ENCODE measurements at places on chromosomes 1 and 21.

DNA sequence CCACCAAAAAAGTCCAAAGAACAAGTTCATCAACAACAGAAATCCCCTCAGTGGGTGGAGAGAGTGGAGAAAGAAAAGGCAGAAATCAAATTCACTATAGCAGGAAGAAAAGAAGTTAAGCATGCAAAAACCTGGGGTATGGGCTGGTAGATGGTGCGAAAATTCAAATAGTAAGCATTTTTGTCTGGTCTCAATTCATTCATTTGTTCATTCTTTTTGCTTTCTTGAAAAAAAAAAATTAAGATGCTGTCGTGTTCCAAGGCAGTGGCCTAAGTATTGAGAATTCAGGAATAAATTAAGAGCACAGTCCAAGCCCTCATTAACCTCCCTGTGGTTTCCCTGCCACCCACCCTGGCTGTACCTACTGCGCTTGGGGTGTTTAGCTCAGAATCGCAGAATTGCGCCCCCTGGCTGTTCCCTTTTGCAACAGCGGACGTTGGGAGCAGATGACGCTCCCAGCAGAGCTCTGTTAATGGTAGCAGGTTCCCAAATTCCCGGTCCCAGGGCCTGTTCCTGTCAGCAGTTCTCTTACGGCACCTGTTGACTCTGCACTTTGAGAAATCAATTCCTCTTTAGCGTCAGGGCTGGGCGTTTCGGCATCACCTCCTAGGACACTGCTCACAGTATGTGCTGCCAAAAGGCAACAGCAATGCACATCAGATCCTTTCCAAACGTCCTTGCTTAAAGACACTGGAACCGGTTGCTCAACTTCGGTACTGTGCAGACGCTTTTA lies 34.0 kb upstream of the SSX2IP start:
- H3K27me3 ChIP-seq = no peaks in the 10 kb centered on the region
- H3K4me3 ChIP-seq = no peak overlapping the region
- DNase-seq = no peak
- H3K4me1 ChIP-seq = peaks cover 17% of the 10 kb centered on the region

DNA sequence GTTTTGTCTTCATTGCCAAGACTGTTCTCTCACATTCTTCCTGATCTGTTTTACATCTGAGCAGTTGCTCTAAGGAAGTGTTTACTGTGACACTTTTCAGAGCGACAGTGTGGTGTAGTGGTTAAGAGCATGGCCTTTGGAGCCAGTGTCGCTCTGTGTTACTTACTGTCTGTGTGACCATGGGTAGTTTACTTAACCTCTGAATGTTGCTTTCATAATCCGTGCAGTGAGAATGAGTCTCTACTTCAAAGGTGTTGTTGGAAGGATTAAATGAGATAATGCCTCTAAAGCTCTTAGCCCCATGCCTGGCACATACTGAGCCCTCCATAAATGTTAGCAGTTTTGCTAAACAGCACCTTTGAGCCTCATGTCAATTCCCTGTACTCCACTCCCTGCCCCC lies 35.9 kb upstream of the ZFP69B start:
- no peaks in the 10 kb centered on the region for H3K27me3 ChIP-seq
- no peaks in the 10 kb centered on the region for H3K4me1 ChIP-seq
- no peak overlapping the region for H3K4me3 ChIP-seq
- H3K27ac ChIP-seq = no peak overlapping the region

- H3K4me1 ChIP-seq = no peaks in the 10 kb centered on the region
- H3K27me3 ChIP-seq = no peaks in the 10 kb centered on the region
- H3K27ac ChIP-seq = no peak overlapping the region
- peaks cover 10% of the 10 kb centered on the region for H3K36me3 ChIP-seq
These were observed 18.3 kb upstream of the PHTF1 start for GRCh38 chr1:113777561-113777960.

DNA sequence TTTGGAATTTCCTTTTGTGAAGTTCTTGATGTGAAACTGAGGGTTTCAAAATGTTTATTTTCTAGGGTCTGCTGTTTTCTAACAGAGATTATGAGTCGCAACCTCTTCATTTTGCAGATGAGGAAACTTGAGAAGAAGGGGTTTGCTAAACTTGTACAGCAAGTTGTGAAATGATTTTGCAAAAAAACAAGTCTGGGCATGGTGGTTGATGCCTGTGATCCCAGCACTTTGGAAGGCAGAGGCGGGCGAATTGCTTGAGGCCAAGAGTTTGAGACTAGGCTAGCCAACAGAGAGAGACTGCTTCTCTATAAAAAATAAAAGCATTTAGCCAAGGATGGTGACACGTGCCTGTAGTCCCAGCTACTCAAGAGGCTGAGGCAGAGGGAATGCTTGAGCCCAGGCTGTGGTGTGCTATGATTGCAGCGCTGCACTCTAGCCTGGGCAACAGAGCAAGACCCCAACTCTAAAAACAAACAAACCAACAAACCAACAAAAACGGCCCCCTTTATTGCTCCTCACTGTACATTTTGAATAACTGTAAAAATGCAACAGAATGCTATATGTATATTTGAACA lies 9.9 kb downstream of the TRIM67 start:
- H3K4me3 ChIP-seq = no peak overlapping the region
- no peaks in the 10 kb centered on the region for H3K27me3 ChIP-seq
- no peak for DNase-seq
- no peak overlapping the region for H3K27ac ChIP-seq
- no peaks in the 10 kb centered on the region for H3K4me1 ChIP-seq
- no peaks in the 10 kb centered on the region for H3K36me3 ChIP-seq

DNA sequence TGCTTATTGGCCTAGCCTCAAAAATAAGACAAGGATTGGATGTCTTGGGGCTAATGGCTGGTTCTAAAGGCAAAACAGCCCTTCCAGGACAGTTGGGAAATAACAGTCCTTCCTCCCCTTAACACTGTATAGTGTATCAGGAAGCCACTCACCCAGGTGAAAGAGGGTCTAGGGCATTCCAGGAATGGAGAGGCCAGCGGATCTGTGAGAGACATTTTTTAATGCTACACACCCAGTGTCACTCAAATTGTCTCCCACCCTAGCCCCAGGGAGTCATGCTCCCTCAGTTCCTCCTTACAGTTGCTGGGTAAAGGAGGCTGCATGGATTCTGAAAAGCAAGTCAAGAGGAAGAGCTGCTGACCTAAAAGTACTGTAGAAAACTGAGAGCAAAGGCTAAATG lies 24.1 kb upstream of the EXO1 start:
- H3K27me3 ChIP-seq = no peaks in the 10 kb centered on the region
- no peak for DNase-seq
- no peak overlapping the region for H3K27ac ChIP-seq
- no peaks in the 10 kb centered on the region for H3K4me1 ChIP-seq
- H3K36me3 ChIP-seq = no peaks in the 10 kb centered on the region

- no peak overlapping the region for H3K4me3 ChIP-seq
- DNase-seq = peak; percentile 33
- H3K4me1 ChIP-seq = no peaks in the 10 kb centered on the region
- H3K27me3 ChIP-seq = peaks cover 8% of the 10 kb centered on the region
- H3K36me3 ChIP-seq = no peaks in the 10 kb centered on the region
These were observed 1.5 kb upstream of the KIF17 start for GRCh38 chr1:20719261-20719660.

- no peak overlapping the region for H3K4me3 ChIP-seq
- H3K36me3 ChIP-seq = peaks cover 25% of the 10 kb centered on the region
- no peaks in the 10 kb centered on the region for H3K27me3 ChIP-seq
- no peaks in the 10 kb centered on the region for H3K4me1 ChIP-seq
- no peak for DNase-seq
These were observed 4.4 kb upstream of the ASCL5 start for GRCh38 chr1:201131398-201131797.

DNA sequence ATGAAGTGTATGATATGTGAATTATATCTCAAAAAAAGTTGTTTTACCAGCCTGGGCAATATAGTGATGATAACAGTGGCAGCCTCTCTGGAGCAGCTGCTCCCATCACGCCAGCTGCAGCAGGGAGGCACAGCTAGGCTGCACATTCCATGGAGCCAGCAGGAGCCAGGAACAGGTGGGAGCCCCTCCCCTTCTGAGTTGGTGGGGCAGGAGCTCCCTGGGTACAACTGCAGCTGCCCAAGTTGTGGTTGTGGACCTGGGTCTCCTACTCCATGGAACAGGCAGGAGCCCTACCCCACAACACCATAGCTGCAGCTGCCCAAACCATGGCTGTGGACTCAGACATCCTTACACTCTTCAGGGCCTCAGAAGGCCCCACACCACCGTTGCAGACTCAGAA lies 21.7 kb upstream of the FNBP1L start:
- no peak overlapping the region for H3K27ac ChIP-seq
- no peaks in the 10 kb centered on the region for H3K36me3 ChIP-seq
- H3K4me1 ChIP-seq = no peaks in the 10 kb centered on the region
- no peaks in the 10 kb centered on the region for H3K27me3 ChIP-seq

Measured in ascending aorta (tissue), 2 donors.